Activated CD4-positive, alpha-beta T cell treated with anti-CD3 and anti-CD28 coated beads for 48 hours (primary cell): ENCODE measurements at places on chromosomes 4 and X.
A peak's percentile ranks its signal among the peaks of the same experiment; 100 is the strongest.

GRCh38 chrX:50157545-50158135 is 43.2 kb downstream of the AKAP4 start:
- no peak for DNase-seq

GRCh38 chr4:38948551-38948950 is 80.9 kb downstream of the FAM114A1 start:
- no peak for DNase-seq

GRCh38 chr4:149493492-149493891 is 322.2 kb downstream of the IQCM start:
- DNase-seq = no peak

DNA sequence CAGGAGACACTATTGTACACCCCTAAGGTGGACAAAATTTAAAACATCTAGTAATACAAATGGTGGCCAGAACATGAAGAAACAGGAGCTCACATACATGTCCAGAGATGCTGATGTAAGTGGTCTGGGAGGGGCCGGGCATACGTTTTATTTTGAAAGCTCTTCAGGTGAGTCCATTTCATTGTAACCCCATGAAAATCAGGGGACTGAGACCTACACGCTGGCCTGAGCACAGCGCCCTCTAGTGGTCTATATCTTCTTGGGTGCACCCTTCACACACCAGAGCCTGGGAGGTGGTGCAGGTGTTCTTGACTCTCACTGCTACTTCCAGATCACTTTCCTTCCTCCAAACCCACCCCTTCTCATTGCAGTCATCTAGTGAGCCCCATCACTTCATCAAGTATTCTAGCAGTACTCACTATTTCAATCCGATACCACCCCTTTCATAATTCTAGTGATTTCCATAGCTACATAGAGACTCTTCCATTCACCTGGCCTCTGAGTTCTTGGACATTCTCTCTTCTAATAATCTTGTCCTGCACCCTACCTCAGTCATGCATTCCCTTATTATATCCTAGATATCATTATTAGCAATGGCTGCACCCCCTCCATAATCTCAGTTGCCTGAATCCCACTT is 4.3 kb upstream of the TLR6 start:
- peak; percentile 78 for DNase-seq

GRCh38 chr4:60780874-60781273 is 419.3 kb upstream of the ADGRL3 start:
- DNase-seq = no peak
